IPS DF 6.9 (cell line): ENCODE measurements at places on chromosomes 1 and 21.
A peak's percentile ranks its signal among the peaks of the same experiment; 100 is the strongest.

GRCh38 chr1:31159869-31160611 lies 79.6 kb downstream of the NKAIN1 start:
- DNase-seq: no peak

DNA sequence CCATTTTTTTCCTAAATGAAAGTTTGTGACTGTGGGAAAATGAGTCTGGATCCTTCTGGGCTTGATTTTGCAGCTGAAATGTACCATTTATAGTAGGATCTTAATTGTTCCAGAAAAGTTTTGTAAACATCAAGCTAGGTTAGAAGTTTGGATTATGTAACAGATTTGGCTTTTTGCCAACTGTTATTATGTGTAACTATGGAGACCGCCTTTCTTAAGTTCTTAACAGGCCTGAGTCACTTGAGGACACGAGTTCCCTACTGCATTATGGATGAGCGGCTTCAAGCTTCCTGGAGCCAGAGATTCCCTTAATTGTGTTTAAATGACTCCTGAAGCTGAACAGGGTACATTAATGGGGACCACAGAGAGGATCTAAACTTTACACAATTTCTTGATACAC lies 22.2 kb downstream of the SLC25A33 start:
- DNase-seq: no peak

- no peak for DNase-seq
Observed at GRCh38 chr1:164842870-164843269, 283.9 kb downstream of the PBX1 start.

- no peak for DNase-seq
Observed at GRCh38 chr1:87572891-87573290, 244.2 kb downstream of the LMO4 start.

DNA sequence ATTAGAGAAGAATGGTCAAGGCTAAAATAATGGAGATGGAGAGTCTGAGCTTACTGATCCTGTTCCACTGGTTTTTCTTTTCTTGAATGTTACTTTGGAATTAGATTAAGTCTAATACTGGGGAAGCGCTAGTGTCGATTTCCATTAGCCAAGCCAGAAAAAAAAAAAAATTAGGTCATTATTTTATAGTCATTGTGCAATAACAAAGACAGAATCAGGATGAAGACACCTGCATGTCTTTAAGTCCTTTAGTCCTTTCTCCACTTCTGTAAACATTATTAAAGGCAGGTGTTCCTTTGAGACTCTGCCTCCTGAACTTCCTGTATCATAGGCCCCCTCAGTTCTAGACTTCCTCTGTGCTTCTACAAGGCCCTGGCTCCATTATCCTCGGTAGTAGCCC lies 42.8 kb downstream of the MYSM1 start:
- DNase-seq: no peak

- no peak for DNase-seq
Observed at GRCh38 chr1:26164861-26165842, 3.6 kb downstream of the C1orf232 start.

DNA sequence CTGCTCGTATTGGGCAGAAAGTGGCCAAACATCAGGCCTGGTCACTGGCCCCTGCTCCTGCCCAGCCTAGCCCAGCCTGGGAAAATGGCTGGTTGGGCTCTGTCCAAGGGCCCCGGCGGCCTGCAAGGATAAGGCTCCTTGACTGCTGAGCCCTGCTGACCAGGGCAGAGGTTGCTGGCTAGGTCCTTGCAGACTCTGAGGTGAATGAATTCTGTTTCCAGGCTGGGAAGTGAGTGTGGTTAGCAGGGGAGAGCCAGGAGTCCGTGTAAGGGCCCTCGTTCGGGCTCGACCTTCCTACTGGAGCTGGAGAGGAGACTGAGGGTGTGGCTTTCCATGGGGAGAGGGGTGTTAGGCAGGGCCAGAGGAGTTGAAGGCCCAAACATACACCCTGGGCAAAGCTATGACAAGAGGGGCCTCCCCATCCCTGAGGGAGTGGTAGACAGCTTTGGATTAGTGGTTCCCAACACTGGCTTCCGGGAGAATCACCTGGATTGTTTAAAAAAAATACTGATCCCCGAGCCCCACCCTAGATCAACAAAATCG lies 20.6 kb downstream of the CSF1 start:
- peak; percentile 64 for DNase-seq

DNA sequence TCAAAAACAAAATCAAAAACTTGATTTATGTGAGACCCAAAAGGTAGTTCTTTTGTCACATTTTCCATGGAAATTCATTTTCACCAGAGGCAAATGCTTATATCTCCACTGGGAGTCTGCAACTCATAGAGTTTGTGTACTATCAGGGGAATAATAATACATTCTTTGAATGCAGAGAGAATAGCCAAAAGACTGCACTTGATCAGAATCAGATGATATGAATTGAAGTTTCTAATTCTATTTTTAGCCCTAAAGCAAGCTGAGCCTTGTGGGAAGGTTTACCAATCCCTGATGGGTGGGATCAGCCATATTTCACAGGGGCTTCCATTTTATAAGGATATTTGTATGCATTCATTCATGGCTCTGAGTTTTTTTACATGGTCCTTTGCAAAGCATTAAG lies 49.6 kb downstream of the TSEN15 start:
- DNase-seq: no peak

- no peak for DNase-seq
Observed at GRCh38 chr1:82858031-82858430, 1057.3 kb downstream of the ADGRL2 start.

GRCh38 chr1:244010703-244011123 lies 40.4 kb upstream of the ZBTB18 start:
- DNase-seq: no peak

GRCh38 chr1:167427848-167428247 lies 90.5 kb downstream of the CD247 start:
- DNase-seq: no peak

GRCh38 chr1:115877511-115877910 lies 36.6 kb upstream of the NHLH2 start:
- DNase-seq: peak; percentile 5

DNA sequence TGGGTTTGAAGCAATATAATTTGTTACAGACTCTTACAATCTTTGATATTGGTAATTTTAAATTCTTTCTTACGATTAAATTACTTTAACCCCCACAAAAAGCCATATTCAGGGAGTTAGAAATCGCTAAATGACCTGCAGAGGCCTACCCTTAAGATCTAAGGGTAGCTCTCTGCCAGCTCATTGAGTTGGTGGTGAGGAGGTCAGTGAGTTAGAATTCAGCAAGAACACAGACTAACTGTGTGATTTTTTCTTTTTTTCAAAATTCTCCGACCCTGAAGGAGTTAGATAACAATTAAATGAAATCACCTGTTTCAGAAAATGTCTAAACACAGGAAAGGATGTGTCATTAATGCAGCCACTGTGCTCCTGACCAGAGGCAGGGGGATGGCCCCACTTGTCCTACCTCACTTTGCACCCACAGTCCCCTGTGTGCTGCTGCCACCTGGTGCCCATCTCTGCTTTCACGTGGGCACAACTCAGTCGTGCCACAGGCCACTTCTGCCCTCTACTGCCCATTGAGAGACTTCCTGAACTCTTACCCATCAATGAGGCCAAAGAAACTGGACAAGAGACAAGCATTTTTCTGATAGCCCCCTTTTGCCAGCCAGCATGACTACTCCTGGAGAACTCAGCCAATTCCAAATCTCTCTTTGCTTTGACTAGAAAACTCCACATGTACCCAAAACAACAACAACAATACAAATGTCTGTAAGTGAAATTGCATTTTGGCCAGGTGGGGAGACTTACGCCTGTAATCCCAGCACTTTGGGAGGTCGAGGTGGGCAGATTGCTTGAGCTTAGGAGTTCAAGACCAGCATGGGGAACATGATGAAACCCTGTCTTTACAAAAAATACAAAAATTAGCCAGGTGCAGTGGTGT lies 8.4 kb downstream of the CFAP45 start:
- no peak for DNase-seq

DNA sequence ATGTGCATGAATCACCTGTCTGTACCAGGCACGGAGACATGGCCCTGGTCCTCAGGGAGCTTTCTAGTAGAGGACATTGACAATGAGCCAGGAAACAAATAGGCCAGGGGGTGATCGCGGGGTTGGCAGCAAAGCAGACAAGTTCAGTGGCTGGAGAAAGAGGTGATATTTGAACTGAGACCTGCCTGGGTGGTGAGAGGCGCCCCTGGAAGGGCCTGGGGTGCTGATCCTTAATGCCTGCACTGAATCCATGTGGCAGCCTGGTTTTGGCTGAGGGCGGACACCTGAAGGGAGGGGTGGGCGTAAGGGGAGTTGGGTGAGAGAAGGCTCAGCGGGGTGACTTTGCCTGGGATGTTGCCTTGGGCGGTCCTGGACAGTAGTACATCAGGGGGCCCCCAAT lies 35.9 kb downstream of the URB2 start:
- no peak for DNase-seq

DNA sequence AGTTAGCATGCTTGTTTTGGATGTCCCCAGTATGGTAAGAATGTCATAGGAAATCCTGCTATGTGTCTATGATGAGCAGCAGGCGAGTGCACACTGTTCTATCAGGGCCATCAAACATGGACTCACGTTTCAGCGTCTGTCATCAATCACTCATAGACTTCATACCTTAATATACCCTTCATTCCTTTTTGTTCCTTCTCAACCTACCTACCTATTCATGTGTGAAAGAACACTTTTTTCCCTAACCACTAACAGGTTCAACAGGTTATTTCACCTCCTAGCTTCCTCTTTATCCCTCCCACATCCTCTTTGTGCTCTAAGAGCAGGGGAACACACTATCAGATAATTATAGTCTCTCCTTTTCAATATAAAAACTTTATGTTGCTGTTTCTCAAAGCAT lies 300.6 kb downstream of the TM2D1 start:
- DNase-seq: no peak

DNA sequence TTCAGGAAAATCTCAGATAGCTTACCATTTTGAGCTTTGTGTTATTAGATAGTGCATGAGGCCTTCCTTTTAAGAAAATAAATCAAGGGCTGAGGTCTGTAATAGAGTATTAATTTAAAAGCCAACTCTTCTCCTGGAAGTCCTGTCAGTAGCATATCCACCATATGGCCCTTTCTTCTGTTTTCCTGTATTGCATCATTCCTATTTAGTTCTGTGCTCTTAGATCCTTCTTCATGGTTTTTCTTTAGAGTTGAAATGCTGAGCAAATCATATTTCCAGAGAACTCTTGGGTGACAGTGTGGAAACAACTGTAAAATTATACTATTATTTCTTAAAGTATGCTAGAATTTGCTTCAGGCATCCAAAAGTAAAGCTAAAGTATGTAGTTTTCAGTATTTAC lies 91.7 kb downstream of the TTC3 start:
- no peak for DNase-seq

GRCh38 chr1:67347688-67348472 lies 40.2 kb downstream of the IL12RB2 start:
- DNase-seq: peak; percentile 41

GRCh38 chr1:240987928-240988327 lies 369.1 kb downstream of the RGS7 start:
- no peak for DNase-seq

DNA sequence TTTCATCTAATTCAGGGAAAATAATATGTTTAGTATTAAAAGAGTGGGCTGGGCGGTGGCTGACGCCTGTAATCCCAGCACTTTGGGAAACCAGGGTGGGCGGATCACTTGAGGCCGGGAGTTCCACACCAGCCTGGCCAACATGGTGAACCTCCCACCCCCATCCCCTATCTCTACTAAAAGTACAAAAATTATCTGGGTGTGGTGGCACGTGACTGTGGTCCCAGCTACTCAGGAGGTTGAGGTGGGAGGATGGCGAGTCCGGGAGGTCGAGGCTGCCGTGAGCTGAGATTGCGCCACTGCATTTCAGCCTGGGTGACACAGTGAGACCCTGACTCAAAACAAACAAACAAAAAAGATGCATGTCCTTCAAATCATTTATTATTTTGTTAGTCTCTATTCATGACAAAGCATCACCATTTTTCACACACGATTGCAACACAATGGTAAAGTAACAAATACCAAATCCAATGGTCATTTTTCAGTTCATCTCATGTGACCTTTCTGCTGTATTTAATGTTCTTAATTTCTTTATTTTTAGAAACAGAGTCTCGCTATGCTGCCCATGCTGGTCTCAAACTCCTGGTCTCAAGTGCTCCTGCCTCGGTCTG lies 1.0 kb downstream of the MSH4 start:
- no peak for DNase-seq

- DNase-seq: no peak
Observed at GRCh38 chr1:229535230-229535629, 23.3 kb downstream of the ABCB10 start.

DNA sequence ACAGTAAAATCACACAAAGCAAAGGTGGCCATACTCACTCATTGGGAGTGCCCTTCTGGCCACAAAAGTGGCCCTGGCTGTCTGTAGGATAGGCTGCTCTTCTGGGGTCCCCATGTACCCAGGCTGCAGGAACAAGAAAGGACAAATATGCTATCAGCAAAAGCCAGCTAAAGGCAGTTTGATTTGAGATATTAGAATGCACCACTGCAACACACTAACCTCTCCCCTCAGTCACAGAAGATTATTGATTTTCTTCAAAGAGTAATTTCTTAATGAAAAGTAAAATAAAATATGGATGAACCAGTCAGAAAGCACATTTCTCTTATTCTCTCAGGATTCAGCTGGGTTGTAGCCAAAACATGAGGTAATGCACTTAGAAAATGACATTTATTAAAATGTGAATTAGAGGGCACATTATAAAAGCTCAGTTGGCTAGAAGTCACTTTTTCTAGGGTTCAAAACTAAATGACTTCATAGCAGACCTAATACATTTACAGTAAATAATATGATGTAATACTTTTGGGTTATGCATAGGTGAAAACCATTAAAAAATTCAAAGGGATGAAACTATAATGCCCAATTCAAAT lies 140.8 kb downstream of the LHX8 start:
- DNase-seq: no peak

DNA sequence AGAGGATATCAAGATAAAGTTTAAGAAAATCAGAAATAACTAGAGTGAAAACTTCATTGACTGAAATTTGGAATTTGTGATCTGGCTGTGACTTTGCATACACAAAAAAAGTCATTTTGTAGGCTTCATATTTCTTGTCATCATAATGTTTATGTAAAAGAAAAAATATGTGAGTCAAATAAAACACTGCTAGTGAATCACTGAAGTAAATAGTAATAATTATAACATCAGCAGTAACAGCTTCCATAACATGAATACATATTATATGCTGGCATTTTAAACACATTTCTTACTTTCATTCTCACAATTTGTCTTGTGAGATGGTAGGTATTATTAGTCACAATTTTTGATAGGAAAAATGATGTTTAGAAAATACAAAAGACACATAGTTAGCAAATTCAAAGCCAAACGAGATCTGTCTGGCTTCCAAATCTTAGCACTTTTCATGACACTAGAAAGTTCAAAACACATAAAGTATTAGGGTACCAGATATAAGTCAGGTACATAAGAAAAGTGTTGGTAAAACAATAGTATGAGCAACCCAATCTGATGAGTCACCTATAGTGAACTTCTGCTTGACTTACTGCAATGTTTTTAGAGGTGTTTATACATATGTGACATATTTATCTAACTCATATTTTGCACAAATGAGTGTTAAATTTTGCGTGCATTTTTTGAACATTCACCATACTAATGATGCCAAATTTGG lies 241.0 kb upstream of the SNX7 start:
- DNase-seq: no peak

GRCh38 chr21:36047139-36047538 lies 13.2 kb downstream of the SETD4 start:
- DNase-seq: no peak
